ENCODE measurements at places on chromosomes 3 and 15.
A peak's percentile ranks its signal among the peaks of the same experiment; 100 is the strongest.

GRCh38 chr3:32186097-32186496 is 52.4 kb upstream of the CMTM8 start:
- no peak for DNase-seq

DNA sequence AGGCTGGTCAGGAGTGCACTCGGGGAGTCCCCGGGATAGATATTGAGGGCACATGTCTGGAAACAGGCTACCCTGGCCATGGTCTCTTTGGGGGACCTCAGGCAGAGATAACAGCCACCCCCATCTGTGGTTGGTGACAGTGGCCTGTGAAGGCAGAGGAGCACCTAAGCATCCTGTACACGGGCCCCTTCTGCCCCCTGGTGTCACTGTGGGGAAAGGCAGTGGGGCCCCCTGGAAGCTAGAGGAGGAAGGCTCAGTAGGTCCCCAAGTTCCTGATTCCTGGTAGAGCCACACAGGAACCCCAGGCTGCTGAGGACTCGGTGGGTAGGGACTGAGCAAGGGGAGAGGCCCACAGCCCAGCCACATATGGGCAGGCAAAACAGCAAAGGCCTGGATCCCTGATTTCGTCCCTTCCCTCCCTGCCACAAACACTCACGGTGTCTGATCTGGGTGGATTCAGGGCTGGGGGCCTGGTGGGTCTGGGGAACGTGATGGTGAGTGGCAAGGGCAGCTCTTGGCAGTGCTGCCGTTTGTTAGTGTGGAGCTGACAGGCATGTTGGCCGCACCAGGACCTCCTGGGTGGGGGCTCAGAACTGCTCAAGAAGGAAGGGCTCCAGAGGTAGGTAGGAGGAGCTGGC is 14.1 kb upstream of the CXCR6 start:
- peak; percentile 53 for DNase-seq

DNA sequence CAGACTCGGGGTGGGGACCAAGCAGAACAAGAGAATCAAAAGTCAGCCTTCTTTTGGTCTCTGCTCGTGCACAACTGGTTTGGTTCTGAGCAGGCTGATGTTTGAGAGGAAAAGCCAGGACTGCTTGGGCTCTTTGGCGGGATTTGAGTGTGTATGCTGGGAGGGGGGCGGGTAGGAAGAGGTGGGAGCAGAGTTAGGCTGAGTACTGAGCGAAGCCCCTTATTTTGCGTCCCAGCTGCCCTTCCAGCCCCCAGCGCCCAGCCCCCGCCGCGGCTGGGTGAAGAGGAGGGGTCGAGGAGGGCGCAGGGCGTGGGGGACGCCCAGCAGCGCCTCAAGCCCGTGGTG is 153.5 kb upstream of the GOLIM4 start:
- no peak for DNase-seq

- DNase-seq = no peak
Measured at GRCh38 chr3:95721938-95722337, 1092.5 kb upstream of the EPHA6 start.

- no peak for DNase-seq
Measured at GRCh38 chr3:99842826-99843589, 25.3 kb downstream of the CMSS1 start.

- no peak for DNase-seq
Measured at GRCh38 chr15:63238796-63239195, 38.6 kb upstream of the APH1B start.

DNA sequence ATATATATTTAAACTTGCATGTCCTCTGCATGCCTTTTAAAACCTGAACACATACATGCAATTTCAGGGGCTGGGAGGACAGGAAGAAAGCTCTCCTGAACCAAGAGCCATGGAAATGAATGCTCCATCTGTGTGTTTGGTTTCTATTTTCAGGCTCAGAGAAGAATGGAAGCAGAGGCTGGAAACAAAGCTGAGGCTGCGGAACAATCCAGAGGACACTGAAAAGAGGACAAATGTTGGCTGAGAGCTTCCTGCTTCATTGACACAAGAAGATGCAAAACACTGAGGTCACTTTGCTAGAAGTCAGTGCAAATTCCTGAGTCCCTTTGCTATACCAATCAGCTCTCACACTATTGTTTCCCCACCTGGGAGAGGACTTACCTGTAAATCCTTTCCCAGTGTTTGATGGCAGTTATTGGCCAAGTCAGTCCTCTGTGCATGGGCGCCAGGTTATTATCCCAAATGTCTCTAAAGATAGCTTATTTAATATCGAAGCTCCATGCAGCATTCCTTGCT is 12.7 kb downstream of the FAM240A start:
- DNase-seq = no peak
